Stimulated activated CD8-positive, alpha-beta memory T cell treated with anti-CD3 and anti-CD28 coated beads, Interleukin-15, amount 100 ng/mL, for 1 hour (primary cell): ENCODE measurements at places on chromosomes 12 and 14.

GRCh38 chr12:84186433-84186832 lies 726.2 kb downstream of the SLC6A15 start:
- no peak for DNase-seq

GRCh38 chr12:74820324-74820723 lies 282.7 kb downstream of the ATXN7L3B start:
- no peak for DNase-seq

DNA sequence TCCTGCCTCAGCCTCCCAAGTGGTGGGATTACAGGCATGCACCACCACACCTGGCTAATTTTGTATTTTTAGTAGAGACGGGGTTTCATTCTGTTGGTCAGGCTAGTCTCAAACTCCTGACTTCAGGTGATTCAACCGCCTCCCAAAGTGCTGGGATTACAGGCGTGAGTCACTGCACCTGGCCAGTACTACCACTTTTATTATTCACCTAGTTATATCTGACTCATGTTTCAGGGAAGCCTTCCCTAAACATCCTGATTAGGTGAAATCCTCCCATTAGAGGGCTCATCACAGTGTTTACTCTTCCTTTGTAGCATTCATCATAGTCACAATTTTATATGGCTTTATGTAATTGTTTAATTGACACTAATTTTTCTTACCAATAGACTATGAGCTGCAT lies 295.3 kb upstream of the SOX5 start:
- DNase-seq = no peak

- DNase-seq = no peak
These were observed 14.0 kb downstream of the NPC2 start for GRCh38 chr14:74478996-74479635.

- DNase-seq = no peak
These were observed 1.5 kb downstream of the CAPRIN2 start for GRCh38 chr12:30753233-30753632.

DNA sequence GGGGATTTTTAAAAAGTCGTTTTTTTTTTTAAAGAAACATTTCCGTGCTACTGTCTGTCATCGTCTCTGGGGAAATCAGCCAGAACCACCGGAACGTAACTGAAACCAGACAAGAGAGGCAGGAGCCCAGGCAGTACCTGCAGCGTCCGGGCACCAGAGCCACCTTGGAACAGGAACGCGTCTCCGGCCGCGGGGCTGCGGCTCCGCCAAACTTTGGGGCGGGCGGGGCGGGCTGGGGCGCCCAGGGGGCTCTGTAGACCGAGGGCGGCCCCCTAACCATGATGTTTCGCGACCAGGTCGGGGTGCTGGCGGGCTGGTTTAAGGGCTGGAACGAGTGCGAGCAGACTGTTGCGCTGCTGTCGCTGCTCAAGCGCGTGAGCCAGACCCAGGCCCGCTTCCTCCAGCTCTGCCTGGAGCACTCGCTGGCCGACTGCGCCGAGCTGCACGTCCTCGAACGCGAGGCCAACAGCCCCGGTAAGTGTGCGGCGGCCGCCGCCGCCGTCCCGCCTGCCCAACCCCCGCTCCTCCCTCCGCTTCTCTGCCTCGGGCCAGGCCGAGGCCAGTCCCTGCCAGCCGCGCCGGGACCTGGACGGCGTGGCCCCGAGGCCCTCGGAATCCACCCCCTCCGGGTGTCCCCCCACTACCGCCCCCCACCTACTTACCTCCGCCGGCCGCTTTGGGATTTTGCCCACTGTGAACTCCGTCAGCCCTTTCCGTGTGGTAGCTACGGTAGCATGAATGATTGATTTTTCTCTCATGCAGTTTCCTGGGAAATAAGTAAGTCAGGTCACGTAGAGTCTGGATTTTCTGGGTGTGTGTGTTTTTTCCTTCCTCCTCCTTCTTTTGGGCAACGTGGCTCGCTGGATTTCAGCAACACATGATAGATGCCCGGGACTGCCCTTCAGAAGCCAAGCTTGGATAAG lies 972 bp downstream of the SAMD4A start:
- DNase-seq = no peak

DNA sequence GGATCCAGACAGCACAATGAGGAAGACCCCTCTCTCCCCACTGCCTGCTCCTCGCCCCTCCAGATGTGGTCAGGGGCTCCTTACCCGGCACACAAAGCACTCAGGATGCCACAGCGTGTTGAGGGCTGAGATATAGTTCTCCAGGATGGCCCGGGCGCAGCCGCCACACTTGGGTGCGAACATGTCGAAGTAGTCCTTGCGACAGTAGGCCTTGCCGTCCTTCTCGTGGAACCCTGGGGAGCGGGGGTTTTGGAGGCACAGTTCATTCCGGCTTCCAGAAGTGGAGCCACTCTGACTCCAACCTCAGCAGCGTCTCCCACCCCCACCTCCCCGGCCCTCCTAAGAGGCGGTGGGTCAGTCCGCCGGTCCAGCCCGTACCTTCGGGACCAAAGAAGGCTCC lies 12.8 kb upstream of the RPLP0 start:
- no peak for DNase-seq

DNA sequence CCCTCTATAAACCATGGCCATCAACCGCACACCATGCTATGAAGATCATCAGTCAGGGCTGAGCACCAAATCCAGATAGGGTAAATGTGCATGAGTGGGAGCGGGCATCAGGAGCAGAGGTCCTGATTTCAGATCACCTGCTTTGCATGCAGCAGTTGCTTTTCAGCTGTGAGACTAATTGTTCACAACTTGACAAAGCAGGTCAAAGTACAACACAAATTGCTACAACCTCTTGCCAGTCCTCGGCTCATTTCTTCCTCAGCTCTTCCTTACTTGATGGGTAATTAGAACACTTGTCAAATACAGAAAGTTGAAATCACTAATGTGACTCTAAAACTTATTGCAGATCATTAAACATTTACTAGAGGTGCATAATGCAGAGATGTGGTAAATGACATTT lies 171.6 kb downstream of the PPM1H start:
- no peak for DNase-seq

DNA sequence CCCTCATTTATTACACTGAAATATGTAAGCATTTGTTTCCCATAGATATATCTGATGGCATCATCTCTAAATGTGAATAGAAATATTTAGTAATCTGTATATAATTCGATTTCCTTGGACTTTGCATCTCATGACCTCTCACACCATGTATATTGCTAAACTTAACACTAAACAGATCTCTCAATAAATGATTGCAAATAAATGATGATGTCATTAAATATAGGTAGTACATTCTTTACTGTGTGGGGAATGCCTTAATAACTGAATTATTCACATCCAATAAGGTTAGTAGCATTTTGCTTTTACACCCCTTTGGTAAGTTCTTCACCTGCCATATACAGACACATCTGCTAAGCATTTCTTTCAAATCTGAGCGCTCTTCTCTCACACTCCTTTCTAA lies 340.5 kb downstream of the FSCB start:
- no peak for DNase-seq

GRCh38 chr12:25552681-25553080 lies 402 bp downstream of the LMNTD1 start:
- DNase-seq = no peak

DNA sequence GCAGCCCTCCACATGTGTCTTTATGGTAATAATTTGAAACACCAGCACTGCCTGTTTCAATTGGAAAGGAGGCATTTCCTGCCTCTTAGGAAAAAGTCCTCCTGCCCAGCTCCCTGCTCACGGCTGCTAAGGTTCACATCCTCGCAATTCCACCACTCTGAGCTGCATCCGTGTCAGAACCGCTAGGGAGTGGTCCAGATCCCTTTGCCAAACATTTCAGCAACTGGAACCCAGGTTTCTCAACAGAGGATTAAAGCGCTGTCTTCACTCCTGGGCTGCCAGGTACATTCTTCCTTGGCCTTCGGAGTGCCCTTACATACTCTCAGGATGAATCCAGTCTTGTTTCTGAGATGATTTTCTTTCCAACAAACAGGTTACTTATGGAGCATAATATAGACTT lies 23.3 kb downstream of the C14orf132 start:
- DNase-seq = no peak

GRCh38 chr12:113432986-113433385 lies 10.8 kb downstream of the SDSL start:
- DNase-seq = no peak

- DNase-seq = no peak
These were observed 35.7 kb downstream of the IQSEC3 start for GRCh38 chr12:101969-102878.

- no peak for DNase-seq
These were observed 390.1 kb downstream of the KCNH5 start for GRCh38 chr14:62655166-62655565.

DNA sequence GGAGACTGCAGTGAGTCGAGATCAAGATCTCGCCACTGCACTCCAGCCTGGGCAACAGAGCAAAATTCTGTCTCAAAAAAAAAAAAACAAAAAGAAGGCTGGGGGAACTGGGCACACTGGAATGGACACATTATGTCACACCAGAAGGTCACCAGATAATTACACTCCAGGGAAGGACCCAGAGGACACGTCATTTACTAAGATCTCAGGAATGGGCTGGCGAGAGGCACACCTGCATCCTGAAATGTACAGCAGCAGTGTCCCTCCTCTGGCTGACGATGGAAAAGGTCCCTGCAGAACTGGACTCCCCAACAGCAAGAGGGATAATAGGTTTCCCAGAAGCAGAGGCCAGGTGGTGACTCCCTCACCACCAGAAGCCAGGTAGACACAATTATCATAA lies 243.5 kb downstream of the BCL11B start:
- no peak for DNase-seq

DNA sequence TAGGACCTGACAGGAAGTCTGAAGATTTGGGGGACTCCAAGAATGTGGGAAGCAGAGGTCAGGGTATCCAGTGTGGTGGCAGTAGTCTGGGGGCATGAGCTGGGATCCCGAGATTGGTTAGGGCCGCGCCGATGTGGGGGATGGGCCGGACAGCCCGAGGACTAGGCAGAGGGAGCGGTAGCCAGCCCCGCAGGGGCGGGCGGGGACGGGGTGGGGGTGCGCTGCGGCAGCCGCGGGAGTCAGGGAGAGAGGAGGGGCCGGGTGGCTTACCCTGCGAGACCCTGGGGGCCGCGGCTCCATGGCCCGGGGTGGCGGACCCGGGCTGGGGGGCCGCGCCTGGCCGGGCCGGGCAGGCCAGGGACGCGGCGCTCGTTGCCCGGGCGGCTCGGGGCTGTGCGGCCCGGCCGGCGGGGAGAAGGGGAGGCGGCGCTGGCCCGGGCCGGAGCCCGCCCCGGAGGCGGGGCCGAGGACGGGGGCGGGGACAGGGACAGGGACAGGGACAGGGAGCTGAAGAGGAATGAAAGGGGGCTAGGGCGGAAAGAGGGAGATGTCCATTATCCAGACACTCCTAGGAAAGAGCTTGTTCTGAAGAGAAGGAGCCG lies 5.6 kb downstream of the ZNF385A start:
- DNase-seq = no peak

DNA sequence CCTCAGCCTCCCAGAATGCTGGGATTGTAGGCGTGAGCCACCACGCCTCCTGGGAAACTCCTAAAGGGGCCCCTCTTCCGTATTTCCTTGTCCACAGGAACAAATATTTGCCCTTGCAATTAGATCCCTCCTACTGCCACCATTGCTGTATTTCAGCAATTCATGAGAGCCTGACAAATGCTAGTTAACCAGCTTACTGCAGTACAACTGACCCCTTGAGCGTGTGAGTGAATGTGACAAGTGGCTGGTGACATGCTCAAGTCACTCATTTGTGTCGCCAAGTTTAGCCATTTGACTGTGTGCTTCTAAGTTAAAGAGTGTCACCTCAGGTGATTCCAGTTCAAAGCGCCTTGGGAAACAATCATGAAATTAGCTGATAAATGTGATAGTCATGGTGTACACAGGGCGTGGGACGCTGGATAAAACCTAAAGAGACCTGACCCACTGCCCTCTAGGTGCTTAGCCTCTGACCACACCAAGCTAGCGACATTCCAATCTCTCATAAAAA lies 56.1 kb upstream of the MAP1LC3B2 start:
- no peak for DNase-seq

- no peak for DNase-seq
These were observed 12.1 kb upstream of the CNIH1 start for GRCh38 chr14:54453252-54453651.

GRCh38 chr14:95146079-95146771 lies 11.1 kb downstream of the DICER1 start:
- DNase-seq = no peak

DNA sequence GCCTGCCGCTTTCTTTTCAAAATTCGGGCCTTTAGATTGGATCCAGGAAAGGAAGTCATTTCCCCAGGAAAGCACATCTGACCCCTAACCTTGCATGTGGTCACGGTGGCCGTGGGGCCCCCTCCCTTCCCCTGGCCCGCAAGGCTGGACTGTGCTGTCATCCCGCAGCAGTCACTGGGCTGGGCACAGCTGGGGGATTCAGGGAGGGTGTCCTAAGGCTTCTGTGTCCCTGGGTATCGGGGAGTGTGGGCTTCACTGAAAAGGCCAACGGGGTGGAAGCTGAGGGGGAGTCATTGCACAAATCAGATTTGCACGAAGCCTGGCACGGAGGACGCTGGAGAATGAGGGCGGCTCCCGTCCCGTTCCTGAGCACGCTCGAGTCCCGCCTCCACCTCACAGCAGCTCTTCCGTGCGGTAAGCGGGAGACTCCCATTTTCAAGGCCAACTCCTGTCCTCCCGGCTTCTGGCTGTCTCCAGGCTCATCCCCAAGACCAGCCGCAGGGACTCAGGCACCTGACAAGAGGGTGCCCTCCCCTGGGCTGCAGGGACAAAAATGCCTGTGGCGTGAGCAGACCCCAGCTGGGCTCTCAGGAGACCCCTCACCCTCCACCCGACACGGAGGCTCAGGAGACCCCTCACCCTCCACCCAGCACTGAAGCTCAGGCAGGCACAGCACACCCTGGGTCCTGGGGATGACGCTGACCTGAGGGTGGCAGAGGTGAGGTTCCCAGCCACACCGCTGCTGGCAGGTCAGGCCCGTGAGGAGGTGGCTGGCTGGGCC lies 9.6 kb downstream of the XRCC3 start:
- no peak for DNase-seq

- no peak for DNase-seq
These were observed 7.4 kb downstream of the ASPG start for GRCh38 chr14:104092931-104093365.

GRCh38 chr12:132248453-132249167 lies 80.8 kb downstream of the GALNT9 start:
- no peak for DNase-seq

DNA sequence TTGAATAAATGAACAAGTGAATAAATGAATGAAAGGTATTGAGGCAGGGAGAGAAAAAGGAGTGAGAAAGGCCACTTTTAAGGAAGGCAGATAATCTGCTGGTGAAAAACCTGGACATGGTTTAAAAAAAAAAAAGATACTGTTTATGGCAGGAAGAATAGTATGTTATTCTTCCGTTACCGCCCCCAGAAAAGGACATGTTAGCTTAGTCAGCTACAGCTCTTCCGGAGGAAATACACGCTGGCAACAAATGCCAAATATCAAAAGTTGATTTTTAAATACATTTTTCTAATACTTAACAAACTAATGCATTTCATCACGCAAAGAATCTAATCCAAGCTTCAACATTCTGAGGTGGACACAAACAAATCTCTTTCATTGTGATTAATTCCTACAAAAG lies 43.2 kb downstream of the SLC5A8 start:
- no peak for DNase-seq

GRCh38 chr12:98612696-98613334 lies 19.3 kb downstream of the SLC25A3 start:
- no peak for DNase-seq

GRCh38 chr12:25940886-25941285 lies 17.6 kb upstream of the RASSF8 start:
- no peak for DNase-seq

- DNase-seq = no peak
These were observed 1.5 kb upstream of the GPR162 start for GRCh38 chr12:6820166-6820565.
